ENCODE measurements at places on chromosomes 7 and 10.

- DNase-seq = no peak
Measured at GRCh38 chr7:44955733-44956132, 23.1 kb downstream of the MYO1G start.

DNA sequence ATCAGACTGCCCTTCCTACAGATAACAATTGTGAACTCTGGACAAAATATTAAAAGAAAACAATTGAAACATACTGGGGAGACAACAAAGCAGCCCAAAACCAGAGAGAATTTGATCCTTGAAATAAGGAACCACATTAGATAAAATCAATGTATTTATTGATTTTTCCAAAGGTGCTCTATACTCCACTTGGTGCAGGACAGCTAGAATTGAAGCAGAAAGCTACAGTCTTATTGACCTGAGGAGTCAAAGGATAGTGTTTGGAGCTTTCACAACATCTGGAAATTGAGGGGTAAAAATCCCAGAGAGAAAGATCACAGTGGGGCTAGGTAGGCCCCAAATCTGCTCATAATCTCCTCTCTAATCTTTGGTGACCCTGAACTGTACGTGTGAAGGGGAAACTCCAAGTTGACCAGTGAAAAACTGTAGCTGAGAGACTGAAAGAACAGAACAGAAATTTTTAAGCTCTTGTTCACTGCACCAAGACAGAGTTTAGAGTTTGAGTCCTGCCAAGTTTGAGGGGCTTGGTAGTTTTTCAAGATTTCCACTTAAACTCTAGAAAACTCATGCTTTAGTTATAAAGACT, 70.2 kb downstream of the SAMD9 start:
- no peak for DNase-seq

- peak; percentile 12 for DNase-seq
Measured at GRCh38 chr10:70528741-70529362, 50.3 kb downstream of the PALD1 start.

- DNase-seq = no peak
Measured at GRCh38 chr10:69844698-69845097, 43.0 kb downstream of the COL13A1 start.

DNA sequence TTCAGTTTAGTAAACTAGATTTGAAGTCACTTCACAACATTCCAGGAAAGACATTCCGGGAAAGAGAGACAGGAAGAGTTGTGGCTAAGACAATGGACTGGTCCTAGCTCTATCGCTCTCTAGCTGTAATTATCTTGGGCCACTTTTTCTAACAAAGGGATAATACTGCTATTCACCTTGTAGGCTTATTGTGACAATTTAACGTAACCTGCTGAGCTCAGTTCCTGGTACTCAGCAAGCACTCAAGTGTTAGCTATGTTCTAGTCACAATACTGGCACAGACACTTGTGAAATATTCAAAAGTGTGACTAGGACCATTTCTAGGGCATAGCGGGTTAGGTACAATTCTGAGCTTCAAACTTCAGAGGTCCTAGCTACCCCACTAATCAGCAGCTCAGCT, 12.0 kb upstream of the NRCAM start:
- DNase-seq = no peak

DNA sequence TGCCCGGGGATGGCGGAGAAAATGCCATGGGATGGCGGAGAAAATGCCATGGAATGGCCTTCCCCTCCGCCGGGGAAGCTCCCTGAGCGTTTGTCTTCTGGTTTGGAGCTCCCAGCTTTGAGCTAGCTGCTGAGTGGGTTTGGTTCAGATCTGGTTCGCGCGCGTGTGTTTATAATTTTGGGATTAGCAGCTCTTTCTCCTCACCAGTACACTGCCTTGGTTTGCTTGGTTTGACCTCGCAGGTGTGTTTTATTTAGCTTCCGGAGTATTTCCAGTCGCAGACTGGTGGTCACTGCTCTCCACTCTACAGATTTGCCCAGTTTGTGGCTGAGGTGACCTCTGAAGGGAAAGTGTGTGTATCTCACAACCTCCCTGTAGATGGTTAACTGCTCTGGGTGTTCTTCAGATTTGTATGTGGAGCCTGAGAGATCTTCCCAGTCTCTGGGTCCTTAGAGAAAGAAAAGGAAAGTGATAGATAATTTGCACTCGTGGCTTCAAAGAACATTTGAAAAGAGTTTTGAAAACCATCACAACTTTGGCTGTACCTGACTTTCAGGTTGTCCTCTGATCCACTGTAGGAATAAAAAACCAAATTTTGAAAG, 597 bp downstream of the ZNF277 start:
- DNase-seq = no peak

DNA sequence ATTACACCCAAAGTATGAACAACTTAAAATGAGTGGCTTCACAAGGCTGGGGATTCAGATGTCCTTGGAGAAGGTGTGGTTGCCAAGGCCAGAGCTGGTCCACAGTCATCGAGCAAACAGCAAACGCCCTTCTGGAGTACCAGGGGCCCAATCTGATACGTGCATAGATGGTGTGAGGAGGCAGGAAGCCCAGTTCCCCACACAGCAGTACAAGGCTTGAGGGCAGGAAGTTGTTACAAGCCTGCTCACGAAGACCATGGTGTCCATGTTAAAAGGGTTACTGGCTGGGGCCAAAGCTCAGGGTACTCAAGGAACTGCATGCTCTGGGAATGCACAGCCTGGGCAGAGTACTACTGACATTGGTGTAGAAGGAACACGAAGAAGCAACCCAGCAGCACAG, 4.6 kb upstream of the ANKRD26 start:
- DNase-seq = no peak

DNA sequence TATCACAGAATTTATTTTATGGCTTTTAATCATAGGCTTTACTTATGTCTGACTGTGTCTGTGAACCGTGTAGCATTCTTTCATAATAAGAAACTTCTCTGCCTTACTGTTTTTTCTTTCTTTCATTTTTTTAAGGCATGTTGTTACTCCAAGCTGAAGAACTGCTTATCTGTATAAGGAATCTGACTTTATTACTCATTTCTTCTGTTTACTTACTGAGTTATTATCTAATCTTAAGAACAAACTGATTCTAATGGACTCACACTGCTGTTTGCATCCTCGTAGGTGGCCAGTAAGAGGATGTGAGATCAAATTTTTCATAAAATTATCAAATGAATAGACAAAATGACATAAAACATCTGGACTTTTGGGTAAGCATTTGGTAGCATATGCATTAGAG, 54.7 kb upstream of the DNAJC1 start:
- no peak for DNase-seq

DNA sequence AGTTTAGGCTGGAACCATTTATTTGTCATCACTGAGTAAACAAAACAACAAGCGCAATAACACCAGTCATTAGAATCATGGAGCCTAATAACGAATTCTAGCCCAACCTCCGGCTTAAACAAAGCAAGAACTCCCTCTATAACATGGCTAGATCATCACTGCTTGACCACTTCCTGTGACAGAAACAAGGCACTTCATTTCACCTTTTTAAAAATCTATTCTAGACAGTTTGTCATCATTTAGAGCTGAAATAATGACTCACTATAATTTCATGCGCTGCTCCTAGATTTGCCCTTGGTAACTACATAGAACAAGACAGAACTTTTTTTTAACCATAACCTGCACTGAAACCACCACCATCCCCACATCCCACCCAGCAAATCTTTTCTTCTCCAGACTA, 81.3 kb downstream of the OSBPL3 start:
- no peak for DNase-seq

DNA sequence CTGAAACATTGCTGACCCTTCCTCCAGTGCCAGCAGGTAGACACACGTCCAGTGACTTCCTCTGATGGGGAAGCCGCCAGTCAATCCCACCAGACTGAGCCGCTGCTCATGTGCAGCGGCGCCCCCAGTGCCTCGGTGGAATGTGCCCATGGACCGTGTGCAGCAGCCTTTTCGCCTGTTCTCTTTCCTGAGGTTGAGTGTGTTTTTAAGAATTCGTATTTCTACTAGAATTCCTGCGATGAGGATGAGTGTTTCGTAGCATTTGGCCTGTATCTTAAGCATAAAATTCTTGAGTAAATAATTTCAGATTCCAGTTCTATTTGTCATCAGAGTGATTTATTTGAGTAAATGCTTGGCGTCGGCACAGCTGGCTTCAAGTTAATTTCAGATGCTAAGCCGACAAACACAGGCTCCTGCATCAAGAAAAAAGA, 35.4 kb downstream of the BNIP3 start:
- DNase-seq = no peak

DNA sequence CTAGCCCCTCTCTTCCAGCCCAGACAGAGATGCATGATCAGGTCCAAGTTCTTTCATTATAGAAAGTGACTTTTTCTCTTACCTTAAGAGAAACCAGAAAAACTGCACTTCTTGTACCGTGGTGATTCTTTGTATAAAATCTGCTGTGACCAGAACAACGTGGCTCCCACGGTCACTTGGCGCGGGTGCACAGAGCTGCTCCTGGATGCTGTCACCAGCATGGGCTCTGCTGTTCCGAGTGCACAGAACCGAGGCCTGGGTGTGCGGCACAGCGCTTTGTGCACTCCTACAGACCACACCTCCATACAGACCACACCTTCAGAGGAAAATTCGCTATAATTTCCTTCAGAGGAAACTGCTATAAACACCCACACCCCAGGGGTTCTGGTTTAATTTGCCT, 26.0 kb downstream of the VIPR2 start:
- DNase-seq = no peak

- peak; percentile 4 for DNase-seq
Measured at GRCh38 chr10:69742928-69743602, 58.6 kb upstream of the COL13A1 start.

DNA sequence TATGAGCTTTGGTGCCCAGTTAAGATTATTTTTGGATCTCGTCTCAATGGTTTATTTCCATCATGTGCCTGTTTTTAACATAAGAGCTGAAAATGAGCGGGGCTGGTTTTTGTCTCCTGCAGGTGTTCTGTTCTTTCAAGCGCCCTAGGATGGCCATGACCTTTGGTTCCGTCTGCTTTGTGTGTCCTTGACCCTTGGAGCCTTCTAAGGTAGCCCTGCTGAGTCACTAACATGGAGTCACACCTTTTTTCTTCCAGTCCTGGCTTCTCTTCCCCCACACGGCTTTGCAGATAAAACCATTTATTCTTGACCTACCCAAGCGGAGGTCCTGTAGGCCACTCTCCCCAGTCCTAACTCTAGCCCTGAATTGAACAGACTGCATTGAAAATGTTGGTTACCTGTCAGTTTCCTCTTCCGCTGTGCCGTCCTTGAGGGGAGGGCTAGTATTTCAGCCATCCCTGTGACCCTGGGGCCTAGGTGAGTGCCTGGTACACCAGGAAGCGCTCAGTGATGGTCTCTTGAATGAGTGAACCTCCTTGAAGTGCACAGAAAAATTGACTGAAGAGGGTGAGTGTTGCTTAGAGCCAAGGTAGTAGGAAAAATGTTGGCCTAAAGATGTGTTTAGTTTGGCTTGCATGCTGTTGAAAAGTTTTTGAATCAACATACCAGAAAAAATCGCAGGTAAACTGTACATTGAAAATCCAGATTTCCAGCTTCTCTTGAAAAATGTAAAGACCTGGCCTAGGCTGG, 48.0 kb downstream of the CAMK1D start:
- DNase-seq = no peak

DNA sequence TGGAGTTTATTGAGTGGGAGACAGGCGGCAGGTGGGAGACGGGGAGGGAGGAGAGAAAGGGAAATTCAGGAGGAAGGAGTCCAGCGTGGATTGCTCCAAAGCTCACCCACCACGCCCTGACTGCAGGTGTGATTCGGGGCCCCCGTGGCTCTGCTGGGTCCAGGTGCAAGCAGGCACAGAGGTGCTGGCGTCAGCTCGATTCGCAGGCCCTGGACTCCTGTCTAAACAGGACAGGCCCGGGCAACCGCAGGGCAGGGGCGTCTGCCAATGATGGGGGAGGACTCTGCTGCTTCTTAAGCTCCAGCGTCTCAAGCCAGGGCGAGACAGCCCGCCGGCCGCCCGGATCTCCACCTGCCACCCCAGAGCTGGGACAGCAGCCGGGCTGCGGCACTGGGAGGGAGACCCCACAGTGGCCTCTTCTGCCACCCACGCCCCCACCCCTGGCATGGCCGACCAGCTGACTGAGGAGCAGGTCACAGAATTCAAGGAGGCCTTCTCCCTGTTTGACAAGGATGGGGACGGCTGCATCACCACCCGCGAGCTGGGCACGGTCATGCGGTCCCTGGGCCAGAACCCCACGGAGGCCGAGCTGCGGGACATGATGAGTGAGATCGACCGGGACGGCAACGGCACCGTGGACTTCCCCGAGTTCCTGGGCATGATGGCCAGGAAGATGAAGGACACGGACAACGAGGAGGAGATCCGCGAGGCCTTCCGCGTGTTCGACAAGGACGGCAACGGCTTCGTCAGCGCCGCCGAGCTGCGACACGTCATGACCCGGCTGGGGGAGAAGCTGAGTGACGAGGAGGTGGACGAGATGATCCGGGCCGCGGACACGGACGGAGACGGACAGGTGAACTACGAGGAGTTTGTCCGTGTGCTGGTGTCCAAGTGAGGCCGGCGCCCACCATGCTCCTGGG, at the start of gene CALML3:
Gene CALML3 (plus strand): TSS at position 321 of the 920 bp plus-strand sequence. CDS start 125 bp downstream, at position 446.
- DNase-seq = no peak

- no peak for DNase-seq
Measured at GRCh38 chr7:6718124-6718523, 11.4 kb upstream of the ZNF12 start.

- DNase-seq = no peak
Measured at GRCh38 chr10:43683451-43684291, 35.0 kb upstream of the ZNF32 start.

DNA sequence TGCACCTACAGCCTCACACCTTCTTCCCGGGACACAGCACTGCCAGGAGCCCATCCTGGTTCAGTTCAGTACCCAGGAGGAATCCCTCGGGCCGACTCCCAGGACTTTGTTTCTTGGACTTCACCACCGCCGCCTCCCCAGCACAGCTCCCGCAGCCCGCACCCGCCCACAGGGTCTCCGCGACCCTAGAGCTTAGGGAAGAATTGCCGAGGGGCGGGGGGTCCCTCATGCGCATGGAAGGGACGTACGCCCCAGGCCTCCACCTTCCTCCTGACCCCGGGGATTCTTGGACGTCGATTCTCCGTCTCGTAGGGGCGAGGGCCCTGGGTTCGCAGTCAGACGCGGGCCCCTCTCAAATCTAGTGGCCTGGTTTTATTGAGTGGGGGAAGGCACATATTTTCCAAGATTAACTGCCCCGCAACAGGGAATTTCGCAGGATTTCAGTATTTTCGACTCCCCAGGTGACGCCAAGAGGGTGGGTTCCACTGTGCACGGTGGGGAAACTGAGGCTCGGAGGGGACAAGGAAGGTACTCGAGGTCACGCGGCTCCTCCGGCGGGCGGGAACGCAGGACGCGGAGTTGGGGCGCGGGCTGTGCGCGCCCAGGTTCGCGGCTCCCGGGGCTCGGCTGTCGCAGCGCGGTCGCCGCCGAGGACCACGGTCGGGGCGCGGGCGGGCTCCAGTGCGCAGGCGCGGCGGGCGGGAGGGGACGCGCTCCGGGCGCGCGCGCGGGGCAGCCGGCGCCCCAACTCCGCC, at the start of gene ADCY1:
Gene ADCY1 (plus strand): TSS at position 708 of the 755 bp plus-strand sequence. CDS start 176 bp downstream, outside the sequence.
- no peak for DNase-seq

GRCh38 chr10:62048919-62049623, 147.6 kb downstream of the ARID5B start:
- DNase-seq = no peak

GRCh38 chr7:151134743-151135524, 32.6 kb downstream of the GBX1 start:
- DNase-seq = no peak
